ENCODE measurements at places on chromosomes 2 and 18.

DNA sequence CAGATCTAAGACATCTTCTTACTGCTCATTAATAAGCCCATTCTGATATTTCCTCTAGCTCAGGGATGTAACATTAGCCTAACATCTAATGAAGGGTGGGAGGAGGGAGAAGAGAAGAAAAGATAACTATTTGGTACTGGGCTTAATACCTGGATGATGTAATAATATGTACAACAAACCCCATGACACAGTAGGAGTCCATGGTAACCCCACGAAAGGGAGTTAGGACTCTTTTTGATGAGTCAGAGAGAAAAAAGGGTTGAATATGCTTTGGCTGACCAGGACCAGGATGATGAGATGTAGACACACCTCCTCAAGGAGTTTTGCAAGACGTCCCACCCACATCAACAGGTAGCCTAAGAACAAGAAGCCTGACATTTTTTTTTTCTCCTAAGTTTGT, 34.4 kb upstream of the DLX2 start:
- no peak for DNase-seq

- DNase-seq: no peak
Observed at GRCh38 chr18:38611036-38611964, 1045.7 kb upstream of the CELF4 start.

- no peak for DNase-seq
Observed at GRCh38 chr2:60091894-60092293, 461.6 kb downstream of the BCL11A start.

DNA sequence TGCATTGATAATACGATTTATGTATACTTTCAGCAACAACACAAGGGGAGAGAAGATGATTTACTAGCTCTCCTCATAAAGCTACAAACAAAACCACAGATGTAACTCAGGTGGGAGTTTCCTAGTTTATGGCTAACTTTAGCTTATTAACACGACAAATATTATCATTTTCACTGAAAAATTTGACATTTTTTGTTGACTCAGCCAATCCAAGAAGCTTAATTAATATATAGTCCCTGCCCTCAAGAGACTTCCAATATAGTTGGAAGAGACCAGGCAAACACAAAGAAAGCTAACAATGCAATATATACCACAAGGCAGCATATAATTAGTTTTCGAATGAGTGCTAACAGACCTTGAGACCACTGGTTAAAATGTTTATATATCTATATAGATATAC, 775 bp downstream of the WDR12 start:
- DNase-seq: no peak

- no peak for DNase-seq
Observed at GRCh38 chr2:102761763-102762162, at the start of gene TMEM182. Gene TMEM182 (plus strand): TSS chr2:102762031. CDS start chr2:102762218, 187 bp downstream.

GRCh38 chr2:85678794-85679672, 11.0 kb upstream of the SFTPB start:
- DNase-seq: peak; percentile 73

DNA sequence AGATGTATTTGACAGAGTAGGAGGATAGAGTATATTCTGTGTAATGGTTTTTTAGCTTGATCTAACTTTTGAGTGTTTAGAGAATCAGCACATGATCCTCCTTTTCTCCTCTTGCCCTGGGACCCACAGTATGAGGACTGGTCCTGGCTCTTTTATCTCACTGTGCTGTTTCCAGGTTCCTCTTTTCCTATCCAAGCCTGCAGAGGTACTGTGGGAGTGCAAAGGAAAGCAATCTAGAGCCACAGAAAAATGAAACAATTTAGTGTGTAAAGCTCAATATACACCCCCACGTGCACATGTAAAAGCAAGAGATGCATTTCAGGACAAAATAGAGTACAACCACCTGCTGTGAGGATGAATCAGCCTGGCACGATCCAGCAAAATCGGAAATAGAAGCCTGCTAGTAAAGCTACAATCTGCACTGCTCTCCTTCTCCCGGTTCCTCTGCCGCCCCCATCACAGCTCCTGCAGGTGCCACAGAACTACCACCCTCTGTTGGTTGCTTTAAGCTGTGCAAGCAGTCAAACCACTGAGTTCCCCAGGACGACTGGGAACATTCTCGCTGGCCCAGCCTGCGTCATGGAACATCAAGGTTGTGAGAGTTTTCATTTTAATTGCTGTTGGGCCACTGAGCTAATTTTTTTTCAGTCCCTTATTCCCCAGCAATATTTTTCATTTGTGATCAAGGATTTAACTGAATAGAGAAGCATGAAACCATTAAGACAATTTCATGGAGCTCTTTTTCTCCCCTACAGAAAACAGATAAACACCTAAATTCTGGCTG, 47.8 kb upstream of the MAPRE3 start:
- DNase-seq: peak; percentile 23

DNA sequence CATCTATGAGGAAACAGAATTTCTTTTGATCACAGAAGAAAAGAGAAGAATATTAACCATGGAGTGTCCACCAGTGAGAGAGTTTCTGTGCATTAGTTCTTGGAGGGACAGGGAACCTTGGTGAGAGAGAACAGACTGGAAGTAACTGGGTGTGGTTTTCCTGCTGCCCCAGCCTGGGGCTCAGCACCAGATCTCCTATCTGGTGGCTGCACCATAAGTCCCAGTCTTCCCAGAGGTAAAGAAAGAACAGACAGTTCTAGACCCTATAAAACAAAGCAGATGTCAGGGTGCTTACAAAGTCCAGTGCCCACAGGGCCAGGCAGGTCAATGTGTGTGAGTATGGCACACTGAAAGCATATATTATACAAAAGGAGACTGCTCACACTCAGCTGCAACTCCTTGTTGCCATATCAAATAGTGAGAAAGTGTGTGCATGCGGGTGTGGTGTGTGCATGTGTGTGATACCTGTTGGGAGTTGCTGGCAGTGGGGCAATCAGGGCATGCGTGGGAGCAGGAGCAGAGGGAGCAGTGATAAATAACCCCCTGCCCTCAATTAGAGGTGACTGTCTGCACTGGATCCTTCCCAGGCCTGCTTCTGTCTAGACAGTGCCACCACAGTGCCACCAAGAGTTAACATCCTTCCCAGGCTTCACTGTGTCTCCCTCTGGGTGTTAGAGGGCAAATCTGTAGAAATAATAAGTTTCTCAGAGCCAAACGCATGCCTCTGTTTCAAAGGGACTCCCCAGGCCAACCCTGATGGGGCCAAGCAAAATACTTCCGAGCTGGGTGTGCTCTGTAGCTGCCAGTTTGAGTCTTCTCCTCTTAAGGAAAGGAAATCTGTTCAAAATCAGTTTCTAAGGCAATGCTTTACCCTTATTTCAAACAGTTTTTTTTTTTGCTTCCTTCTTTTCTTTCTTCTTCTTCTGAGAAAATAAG, 45.7 kb downstream of the RDH14 start:
- DNase-seq: no peak

DNA sequence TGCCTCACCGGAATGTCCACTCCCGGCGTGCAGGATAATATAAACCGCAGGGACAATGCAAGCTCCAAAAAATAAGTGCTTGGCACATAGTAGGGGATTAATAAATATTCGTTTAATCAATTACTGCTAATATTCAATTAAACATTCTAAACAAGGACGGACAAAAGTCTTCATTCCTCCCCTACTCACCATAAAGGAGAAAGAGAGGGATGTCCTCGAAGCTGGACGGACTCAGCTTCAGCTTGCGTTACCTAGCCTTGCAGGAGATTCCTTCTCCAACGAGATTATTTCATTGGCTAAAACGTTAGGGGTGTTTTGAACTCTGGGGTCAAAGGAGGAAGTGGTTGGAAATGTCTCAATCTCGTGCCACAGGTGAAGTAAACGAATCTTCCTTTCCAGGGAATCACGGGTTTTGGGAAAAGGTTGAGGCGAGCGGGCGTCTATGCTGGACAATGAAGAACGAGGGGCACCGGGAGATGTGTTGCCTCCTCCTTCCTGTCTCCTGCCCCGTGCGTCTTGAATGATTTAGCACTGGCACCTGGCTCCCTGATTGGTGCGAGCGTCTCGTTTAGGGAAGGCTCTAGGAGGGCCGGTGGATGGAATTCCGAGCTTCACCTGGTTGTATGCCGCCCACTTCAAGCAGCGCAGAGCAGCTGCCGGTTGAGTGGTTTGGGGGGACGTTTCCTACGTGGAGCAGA, 2.0 kb upstream of the GAD1 start:
- no peak for DNase-seq

DNA sequence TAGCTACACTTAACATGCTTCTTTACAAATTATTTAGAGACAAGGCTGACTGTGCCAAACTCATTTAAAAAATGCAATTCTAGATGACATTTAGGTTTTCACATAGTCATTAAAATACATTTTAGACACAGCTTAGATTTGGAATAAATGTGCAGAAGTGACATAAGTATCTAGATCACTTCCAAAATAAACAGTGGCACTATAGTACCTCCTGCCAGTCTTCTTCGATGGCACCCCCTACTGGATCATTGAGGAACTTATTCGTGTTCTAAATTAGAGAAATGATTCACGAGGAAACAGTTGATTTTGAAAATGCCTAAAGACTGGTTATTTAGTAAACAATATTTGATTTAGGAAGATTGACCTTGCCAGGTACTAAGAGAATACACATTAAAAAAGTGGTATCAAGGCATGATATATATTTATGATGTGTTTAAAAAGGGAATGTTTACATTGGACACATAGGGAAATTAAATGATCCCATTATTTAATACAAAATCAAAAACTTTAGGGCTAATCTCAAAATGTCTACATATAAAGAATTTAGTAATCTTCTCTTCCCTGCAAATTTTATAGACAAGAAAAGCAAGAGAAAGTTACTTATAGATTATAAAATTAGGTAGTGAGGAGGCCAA, 323.9 kb downstream of the XIRP2 start:
- DNase-seq: no peak

DNA sequence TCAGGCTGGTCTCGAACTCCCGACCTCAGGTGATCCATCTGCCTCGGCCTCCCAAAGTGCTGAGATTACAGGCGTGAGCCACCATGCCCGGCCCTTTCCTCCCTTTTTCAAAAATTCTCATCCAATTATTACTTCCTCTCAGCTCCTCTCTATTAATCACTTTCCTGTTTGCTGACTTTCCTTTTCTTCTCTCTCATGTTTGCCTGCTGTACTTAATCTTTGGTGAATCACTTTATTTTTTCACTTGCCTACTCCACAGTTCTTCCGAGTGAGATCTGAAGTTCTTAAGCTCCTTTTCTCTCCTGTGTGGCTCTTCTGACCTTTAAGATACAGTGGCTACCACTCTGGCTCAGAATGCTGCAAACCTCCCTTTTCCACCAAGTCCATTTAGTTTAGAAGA, 126.3 kb upstream of the SERTAD2 start:
- DNase-seq: no peak

DNA sequence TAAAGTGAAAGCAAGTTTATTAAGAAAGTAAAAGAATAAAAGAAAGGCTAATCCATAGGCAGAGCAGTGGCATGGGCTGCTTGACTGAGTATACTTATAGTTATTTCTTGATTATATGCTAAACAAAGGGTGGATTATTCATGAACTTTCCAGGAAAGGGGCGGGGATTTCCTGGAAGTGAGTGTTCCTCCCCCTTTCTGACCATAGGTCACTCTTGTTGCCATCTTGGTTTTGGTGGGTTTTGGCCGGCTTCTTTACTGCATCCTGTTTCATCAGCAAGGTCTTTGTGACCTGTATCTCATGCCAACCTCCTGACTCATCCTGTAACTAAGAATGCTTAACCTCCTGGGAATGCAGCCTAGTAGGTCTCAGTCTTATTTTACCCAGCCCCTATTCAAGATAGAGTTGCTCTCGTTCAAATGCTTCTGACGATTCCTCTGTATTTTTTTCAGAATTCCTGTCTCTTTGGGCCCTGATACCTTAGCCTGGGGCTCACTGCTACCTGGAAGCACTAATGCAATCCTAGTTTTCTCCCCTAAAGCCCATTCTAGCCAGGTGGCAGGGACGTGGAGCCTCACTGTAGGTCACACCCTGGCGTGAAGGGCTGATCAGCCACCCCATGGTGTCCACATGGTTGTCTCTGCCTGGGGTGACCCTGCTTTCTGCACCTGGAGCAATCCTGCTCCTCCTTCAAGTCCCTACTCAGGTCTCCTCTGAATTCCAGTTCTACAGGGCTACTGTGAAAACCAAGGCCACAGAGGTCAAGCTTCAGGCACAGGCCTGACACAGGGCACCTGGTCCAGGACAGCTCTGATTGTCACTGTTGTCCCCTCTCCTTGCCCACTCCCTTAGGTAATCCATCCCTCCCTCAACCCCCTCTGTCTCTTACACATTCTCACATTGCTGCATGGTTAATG, 6.0 kb upstream of the SLC35F6 start:
- no peak for DNase-seq

DNA sequence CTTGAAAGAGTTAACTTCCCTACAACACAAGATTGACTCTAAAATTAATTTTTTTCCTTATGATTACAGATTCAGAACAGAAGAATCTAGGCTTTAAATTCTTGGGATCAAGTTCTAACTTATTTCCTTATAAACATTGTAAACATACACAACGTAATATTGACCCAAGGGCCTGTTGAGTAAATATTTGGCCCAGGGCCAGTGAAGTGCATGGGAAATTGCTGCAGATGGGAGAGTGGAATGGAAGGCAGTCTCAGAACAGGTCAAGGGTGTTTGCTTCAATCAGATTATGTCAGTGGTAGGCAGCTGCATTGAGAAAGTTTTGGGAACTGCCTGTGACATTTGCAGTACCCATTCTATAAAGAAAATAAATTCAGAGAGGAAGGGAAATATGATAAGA, 137.6 kb downstream of the MYO1B start:
- no peak for DNase-seq

DNA sequence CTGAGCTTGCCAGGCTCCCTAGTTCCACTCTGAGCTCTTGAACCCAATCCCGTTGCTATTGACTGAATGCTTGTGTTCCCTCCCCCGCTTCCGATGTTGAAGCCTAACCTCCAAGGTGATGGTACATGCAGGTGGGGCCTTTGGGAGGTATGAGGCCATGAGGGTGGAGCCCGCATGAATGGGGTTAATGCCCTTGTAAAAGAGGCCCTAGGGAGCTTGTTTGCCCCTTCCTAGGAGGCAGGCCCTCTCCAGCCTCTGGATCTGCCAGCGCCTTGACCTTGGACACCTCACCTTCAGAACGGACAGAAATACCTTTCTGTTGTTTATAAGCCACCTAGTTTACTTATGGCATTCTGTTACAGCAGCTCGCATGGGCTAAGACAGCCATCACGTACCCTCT, 71.6 kb downstream of the TFCP2L1 start:
- no peak for DNase-seq

- DNase-seq: no peak
Observed at GRCh38 chr2:224982910-224983711, 59.2 kb downstream of the DOCK10 start.

- DNase-seq: no peak
Observed at GRCh38 chr2:60215386-60215901, 338.0 kb downstream of the BCL11A start.

DNA sequence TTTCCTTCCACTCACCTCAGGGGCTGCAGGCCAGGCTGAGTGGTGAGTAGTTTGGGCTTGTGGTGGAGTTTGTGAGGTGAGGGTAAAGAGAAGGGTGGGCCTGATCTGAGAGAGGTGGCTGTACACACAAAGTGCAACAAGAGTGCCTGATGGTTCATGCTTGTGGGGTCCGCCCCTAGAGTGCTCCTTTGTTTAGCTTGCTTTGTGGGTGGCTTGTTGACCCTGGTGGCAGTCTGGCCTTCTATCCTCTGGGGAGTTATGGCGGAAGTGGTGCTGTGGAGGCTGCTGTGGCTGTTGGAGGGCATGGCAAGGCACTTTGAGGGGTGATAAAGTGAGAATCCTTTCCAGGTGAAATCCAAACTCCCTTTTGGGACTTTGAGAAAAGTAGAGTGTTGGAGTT, 10.6 kb downstream of the UBE2F start:
- no peak for DNase-seq

All from stimulated activated CD4-positive, alpha-beta T cell treated with anti-CD3 and anti-CD28 coated beads, Interleukin-4, amount 100 ng/mL, for 4 hours (primary cell).